ENCODE measurements at places on chromosomes 4 and X.

DNA sequence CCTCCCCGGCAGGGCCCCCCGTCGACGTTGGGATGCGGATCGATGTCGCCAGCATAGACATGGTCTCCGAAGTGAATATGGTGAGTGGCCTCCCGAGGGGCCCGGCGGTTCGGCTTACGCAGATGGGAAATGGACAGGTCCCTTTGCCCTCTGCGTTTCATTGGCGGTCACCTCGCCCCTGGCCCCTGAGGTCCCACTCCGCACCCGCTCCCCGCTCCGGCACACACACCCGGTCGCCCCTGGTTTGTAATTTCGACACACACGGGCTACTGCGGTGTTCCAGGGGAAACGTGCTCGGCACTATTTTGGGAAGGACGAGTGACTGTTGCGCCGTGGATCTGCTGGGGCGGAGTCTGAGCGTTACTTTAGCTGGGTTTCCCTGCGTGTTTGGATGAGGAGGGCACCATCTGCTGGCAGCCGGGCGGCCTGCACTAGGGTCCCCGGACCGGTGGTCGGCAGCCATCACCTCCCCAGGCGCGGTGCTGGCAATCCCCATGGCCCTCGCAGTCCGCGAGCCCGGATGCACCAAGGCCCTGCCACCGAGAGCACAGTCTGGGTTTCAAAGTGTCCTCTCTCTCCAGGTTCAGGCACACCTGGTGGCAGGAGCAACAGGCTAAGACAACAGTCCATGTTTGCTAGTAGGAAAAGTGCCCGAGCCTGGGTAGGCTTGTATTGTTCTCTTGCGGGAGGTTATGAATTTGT, 1.2 kb downstream of the GABRB1 start:
- peak; percentile 25 for DNase-seq

DNA sequence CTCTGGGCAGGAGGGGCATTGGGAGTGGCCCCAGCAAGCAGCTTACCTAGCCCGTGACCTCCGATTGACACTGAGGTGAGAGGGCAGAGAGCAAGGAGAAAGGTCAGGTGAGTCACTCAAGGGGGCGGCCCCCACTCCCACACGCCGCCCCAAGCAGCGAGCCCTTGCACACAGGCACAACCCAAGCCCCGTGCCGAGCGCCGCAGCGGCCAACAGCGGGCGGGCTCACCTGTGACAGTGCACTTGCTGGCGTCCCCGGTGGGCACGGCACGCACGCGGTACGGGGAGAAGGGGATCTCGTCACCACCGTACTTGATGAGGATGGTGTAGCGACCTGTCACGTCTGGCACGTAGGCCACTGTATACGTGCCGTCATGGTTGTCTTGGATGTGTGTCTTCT, 17.2 kb downstream of the FLNA start:
- DNase-seq: no peak

DNA sequence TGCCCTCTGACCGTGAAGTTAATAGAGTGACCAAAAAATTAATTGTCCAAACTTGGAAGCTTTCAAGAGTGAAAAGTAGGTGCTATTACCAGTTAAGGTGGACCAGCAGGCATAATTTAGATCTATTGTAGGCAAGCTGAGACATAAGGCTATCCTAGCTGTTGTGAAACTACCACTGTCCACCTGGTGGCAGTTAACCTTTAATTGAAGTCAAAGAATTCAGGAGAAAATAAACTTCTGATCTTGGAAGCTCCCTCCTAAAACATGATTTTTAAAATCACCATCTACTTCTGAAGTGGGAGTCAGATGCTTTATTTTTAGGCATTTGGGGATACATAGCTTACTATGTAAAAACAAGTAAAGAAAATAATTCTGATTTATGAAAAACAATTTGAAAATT, 636.3 kb upstream of the HTR2C start:
- no peak for DNase-seq

DNA sequence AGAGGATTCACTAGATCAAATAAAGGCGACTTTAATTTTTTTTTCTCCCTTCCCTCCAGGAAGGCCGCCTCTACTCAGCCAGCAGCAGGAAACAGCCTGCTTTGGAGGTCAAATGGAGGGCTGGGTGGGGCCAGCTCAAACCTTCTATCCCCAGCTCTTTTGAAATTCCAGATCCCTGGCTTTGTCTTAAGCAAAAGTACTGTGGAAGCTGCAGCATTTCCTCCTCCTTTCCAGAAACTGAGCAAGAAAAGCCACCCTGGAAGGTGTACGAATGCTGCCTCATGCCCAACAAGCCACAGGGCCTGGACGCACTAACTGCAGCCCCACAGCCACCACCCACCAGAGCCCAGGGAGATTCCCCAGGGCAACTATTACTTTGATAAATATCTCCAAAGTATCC, 55.1 kb upstream of the ZCCHC13 start:
- DNase-seq: no peak

- no peak for DNase-seq
Measured at GRCh38 chr4:54961357-54961975, 163.9 kb downstream of the KDR start.

DNA sequence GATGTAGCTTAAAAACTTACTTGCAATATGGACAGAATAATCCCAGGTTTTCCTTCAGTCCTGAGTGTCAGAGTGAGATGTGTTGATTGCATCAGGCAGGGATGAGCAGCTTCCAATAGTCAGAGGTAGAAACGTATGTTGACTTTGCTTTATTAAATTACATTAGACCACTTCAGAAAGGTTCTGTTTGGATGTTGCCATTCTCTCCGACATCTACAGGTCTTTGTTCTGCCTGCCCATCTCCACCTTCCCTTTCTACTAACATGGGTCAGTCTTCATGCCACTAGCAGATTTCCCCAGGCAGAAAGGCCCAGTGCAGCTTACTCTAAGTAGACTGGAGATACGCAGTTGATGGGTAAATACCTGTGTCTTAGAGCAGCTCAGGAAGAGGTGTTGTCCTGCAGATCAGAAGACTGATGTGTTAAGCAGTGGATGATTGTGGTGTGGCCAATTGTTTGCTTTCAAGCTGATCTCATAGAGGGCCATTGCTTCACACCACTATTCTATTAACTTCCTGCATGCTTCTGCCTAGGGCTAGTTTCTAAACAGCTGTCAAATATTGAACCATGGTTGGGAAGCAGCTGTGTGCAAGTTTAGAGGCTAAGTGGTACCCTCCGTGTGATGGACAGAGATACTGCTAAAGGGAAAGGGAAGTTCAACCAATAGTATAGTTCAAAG, 1.8 kb downstream of the FRMPD4 start:
- DNase-seq: no peak

DNA sequence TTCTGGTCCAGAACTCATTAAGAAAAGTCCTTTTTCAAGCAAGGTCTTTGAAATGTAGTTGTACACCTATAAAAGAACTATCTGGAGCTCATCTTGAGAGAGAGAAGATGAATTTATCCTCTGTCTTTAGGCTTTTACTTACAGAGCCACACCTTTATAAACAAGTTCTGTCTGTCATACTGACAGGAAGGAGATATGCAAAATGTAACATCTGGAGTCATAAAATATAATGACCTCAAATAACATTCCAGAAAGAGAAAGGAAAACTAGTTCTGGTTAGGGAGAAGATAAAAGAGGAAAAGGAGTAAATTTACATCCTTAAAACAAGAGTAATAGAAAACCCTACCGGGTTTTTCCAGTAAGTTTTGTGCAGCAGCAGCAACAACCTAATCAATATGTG, 1.3 kb downstream of the INPP4B start:
- DNase-seq: no peak

DNA sequence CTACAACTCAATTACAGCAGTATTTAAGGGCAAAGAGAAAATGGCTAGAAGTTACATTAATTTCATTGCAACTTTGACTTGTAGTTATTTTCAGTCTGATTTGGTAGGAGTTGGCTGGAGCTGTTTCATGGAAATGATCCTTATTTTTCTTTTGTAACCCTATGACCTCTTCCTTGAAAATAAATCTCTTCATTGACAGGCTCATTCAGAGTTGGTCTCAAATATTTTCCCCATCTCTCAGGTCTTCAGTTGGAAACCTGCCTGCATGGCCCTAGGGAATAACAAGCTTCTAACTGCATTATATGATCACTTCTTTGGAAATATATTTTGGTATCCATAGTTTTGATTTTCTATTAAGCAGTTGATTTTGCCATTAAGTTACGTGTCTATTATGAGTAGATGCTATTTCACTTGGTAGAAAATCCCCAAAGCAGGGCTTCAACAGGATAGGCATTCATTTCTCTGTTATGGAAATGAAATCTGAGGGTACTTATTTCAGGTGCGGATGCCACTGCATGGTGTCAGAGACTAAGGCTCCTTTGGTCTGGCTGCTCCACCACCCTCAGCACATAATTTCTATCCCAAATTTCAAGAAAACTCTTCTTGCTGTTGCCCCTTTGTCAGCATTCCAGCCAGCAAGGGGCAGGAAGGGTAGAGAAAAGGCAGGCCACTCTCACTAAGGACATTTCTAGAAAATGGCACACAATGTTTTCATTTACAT, 502.5 kb downstream of the SPRY1 start:
- DNase-seq: no peak

GRCh38 chr4:338759-339097, 1.1 kb downstream of the ZNF141 start:
- DNase-seq: no peak

- DNase-seq: no peak
Measured at GRCh38 chr4:6999172-7000086, 43.7 kb upstream of the TADA2B start.

DNA sequence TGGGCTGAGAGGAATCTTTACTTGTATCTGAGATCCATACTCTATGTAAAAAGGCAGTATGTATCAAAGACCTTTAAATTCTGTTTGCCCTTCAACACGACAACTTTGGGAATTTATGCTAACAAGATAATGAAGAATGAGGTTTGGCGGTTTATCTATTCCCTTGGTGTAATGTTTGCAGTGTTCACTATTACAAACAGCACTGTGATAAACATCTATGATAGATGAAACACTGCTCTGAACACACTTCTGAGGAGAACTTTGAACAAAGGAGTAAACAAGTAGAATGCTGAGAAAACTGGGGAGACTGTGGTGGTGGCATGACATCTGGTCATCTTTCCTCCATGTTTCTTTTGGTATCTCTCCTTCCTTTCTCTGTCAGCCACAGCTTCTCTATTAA, 126.9 kb downstream of the PDE5A start:
- no peak for DNase-seq

DNA sequence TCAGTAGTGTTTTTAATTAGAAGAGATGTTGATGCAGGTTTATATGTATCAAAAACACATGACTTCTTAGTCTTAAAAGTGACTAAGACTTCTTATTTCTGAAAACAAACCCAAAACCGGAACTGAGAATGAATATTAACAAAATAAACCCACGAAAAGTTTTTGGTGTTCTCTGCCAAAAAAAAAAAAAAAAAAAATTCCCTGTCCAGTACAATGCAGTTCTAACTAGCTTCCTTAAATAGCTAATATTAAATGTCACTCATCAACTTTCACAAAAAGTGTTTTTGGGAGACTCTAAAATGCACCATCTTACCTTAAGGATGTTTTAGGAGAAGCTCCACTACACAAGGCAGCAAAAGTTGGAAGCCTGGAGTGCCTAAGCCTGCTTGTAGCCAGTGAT, 2.0 kb downstream of the ANKRD37 start:
- no peak for DNase-seq

DNA sequence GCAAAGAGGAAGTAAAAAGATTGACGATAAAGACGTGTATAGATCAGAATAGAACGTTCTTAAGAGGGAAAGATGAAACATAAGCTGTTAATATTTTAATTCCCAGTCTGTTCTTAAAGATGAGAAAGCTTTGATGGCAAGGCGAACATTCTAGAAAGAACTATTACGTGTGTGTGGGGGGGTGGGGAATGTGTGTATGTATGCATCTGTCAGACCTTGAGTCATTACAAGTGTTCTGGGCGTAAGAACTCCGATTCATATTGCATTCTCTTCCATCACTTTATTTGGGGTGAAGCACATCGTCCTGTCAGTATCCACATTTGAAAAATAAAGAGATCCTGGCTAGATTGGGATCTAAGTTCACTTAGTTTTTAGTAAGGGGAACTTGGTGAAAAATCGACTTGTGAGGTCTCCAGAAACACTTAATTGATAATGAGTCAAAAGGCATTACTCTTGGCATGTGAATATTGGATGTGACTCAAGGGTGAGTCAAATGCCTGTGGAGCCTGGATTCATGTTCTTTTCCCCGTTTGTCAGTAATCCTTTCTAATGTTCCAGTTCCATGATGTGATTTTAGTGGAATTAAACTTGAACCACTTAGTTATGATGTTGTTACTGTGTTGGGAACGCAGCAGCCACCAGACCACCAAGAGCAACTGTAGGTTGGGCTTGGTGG, 3.1 kb downstream of the SMS start:
- no peak for DNase-seq

- no peak for DNase-seq
Measured at GRCh38 chrX:44989995-44990770, 117.2 kb downstream of the KDM6A start.

DNA sequence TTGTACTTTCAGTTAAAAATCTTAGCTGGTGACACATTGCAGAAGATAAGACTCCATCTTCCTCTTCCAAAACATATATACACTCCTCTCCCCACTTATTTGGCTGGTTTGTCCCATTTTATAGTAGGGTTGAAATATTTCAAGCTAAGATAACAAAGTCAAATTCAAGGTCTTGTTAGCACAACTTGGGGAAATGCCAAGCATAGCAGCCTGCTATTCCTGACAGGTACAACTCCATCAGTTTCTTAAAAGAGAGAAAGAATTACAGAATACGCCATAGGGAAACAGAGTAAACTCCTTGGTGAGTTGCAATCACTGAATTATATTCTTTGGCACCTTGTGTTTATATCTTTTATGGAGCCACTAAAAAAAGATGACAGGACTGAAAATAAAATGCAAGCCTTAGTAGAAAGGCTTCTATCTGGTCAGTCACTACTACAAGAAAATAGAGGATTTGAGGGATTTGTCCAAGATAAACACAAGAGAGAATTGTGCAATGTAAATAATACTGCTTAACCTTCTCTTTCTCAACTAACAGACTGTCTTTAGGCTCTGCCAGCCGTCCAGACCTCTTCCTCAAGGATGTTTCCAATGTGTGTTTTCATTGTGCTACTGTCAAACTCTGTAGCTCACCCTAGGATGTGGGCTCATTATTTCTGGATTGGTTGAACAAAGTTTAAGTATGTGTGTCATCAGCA, 170.3 kb downstream of the VEGFC start:
- DNase-seq: no peak

GRCh38 chrX:104343428-104344129, 88.8 kb upstream of the ESX1 start:
- DNase-seq: no peak

GRCh38 chrX:110043506-110043905, 40.6 kb downstream of the TMEM164 start:
- no peak for DNase-seq

GRCh38 chr4:98641906-98642668, 16.3 kb downstream of the TSPAN5 start:
- DNase-seq: no peak

All from stimulated activated CD4-positive, alpha-beta T cell treated with anti-CD3 and anti-CD28 coated beads, Interleukin-1b, Interleukin-23, amount 100 ng/mL, for 24 hours (primary cell).